NCI-H460 (cell line): ENCODE measurements at places on chromosomes 13 and 19. TPM values are rescaled to one million over a fixed set of nuclear protein-coding genes. Genes with fewer than 3 reads are reported as not detected.
A peak's percentile ranks its signal among the peaks of the same experiment; 100 is the strongest.

DNA sequence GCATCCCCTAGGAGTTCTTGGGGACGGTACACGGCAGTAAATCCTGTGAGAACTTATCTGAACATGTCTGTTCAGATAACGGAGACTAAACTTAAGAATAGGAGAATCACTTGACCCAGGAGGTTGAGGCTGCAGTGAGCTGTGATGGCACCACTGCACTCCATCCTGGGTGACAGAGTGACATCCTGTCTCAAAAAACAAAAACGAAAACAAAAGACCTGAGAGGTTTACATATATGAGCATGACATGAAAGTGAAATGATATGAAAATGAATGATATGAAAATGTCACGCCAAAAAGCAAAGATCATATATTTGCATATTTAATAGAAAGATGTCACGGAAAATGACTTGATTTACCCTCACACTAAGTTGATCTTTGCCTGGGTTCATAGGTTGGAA, 5.8 kb downstream of the ZNF175 start:
- DNase-seq = no peak

DNA sequence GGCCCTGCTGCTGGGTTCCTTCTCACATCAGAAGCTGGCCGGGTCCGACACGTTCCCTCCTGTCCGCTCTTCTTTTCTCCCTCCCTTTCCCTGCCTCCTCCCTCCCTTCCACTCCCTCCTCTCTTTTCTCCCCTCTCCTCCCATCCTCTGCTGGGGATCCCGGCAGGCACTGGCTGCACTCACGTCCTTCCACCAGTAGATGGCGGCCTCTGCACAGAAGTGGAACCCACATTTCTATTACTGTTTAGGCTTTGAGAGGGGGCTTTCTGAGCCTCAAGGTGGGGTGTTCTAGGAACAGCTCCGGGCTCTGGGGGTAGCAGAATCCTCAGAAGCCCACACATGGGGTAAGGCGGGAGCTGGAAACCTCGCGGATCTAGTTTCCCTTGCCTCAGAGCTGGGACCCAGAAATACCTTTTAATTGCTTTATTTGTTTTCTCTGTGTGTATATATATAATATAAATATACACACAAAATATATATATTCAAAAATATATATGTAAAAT, 294.2 kb downstream of the ZNF536 start:
- DNase-seq = peak; percentile 17

- DNase-seq = no peak
These were observed 380.0 kb upstream of the SGCG start for GRCh38 chr13:22800526-22801401.

GRCh38 chr19:43739439-43740235, 15.1 kb downstream of the SMG9 start:
- DNase-seq = no peak

The ZNF284 gene
- 2.0 and 2.2 TPM in 2 replicates for total RNA-seq

The SLC35E1 gene
- 21.2 and 23.2 TPM in 2 replicates for total RNA-seq

- DNase-seq = no peak
These were observed 494 bp downstream of the NCLN start for GRCh38 chr19:3186160-3186688.

The SRRM5 gene
- 0.10 and 0.55 TPM in 2 replicates for total RNA-seq

DNA sequence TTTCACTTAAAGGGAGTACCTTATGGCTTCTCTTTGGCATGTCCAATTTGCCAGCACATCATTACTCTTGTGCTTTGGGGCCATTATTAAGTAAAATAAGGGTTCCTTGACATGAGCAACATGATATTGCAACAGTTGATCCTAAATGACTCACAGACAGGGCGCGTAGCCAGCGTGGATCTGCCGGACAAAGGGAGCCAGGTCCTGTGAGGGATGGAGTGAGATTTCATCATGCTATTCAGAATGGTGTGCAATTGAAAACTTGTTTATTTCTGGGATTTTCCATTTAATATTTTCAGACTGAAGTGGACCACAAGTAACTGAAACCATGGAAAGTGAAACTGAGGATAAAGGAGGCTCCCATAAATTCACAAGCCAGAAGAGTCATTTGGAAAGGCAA, 48.6 kb upstream of the WASF3 start:
- DNase-seq = peak; percentile 31
